Stimulated activated CD4-positive, alpha-beta T cell treated with anti-CD3 and anti-CD28 coated beads, Interleukin-15, amount 100 ng/mL, for 1 hour (primary cell): ENCODE measurements at places on chromosomes 16 and 17.
A peak's percentile ranks its signal among the peaks of the same experiment; 100 is the strongest.

DNA sequence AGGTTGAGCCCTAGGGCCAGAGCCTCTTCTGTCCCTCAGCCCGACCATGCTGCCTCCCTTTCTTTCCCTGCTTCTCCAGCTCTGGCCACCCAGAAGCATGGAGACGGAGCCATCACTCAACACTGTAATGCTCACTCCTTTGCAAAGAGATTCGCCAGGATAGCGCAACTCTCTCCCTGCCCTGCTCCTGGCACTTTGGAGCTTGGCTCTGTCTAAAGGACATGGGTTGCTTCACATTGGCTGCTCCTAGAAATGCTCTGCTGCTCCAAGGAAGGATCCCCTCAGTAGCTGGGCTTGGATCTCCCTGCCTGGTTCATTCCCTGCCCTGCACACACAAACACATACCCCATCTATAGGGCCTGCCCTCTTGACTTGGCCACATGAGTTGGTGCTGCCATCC, 76.0 kb downstream of the CLEC16A start:
- no peak for DNase-seq

DNA sequence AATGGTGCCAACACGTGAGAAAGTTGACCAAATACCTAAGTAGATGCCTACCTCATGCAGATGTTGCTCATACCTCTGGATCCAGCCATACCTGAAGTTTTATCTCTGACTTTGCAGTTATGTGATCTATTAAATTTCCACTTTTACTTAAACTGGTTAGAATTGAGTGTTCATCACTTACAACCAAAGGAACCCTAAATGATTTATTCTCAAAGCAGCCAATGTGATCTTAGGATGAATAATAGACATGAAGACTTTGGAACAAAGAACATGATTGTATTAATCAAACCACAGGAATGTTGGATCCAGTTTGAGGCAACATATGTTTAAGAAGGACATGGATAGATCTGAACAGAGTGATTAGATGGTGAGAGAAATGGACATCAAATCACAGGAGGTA, 68.7 kb downstream of the IRX6 start:
- no peak for DNase-seq

GRCh38 chr17:897970-898619, 81.5 kb downstream of the NXN start:
- DNase-seq = no peak

- DNase-seq = no peak
Observed at GRCh38 chr16:10787304-10787703, 31.3 kb downstream of the TVP23A start.

GRCh38 chr17:20914658-20915057, 128.2 kb downstream of the USP22 start:
- DNase-seq = no peak

DNA sequence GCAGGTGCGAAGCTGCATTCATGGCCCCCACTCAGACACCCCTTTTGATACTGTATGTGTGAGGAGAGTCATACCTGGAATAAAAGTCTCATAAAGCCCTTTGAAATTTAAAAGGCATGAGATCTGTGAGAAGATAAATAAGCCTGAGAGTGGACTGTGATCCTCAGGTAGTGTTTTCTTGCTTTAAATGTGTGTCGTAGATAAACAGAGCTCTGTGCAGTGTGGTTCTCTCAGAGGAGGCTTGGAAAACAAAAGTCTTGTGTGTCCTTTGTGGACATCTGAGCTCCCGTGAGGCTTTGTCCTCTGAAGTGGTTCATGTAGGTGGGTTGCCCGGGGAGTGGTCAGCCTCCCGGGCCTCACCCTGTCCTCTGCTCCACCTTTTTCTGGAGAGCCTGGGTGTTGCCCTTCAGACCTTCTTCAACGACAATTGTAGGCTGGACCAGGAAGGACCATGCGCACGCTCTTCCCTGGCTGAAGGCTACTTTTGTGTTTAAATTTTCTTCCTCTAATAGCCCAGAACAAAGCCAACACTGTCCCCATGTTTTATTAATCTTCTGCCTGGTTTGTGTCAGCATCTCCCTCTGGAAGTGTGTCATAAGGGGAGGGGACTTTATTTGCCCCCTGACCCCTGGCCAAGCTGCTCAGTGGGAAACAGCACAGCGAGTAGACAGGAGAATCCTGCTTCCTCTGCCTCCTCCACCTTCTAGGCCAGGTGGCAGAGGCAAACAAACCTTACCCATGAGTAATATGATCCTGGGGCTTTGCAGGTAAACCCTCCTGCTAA, 151.2 kb downstream of the MSI2 start:
- DNase-seq = no peak

DNA sequence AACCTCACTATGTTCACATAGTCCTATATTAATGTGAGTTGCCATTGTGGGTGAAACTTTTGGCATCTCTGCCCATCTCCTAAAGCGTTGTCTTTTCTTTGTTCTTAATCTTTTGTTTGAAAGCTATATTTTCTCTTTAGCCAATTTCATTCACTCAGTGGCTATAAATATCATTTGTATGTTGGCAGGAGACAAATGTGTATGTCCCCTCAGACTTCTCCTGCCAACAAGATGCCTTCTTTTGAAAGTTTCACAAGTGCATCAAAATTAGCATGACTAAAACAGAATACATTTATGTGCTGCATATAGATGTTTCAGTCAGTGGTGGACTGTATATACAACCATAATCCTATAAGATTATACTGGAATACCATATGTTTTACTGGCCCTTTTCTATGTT, 109.0 kb downstream of the CA10 start:
- DNase-seq = no peak

DNA sequence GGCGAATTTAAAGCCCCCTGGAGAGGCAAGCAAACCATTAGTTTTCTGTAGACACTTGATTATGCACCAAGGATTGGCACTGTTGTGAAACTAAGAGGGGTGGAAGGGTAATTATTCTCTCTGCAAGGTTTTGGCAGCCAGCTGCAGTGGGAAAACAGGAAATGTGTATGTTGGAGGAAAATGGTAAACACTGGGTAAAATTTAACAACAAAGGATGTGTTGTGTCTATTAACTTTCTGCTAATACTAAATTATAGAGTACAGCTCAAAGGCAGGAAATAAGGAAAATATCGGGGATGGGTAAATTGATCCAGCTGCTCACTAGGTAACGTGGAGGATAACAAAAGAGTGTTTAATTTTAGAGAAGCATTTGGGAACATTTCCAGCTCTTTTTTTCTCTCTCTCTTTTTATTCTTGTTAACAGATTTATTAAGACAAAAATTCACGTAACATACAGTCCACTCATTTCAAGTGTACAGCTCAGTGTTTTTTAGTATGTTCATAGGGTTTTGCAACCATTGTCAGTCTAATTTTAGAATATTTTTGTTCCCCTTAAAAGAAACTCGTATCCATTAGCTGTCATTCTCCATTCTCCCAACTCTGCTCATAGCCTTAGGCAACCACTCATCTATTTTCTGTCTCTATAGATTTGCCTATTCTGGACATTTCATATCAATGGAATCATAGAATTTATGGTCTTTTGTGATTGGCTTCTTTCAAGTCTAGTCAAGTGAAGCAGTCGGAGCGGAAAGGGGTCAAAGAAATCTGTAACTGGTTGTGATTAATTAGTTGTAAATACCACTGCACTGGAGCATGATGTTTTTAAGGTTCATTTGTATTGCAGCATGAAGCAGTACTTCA, 41.8 kb downstream of the TANGO6 start:
- no peak for DNase-seq

- DNase-seq = no peak
Observed at GRCh38 chr16:3952737-3953131, 72.2 kb upstream of the CREBBP start.

GRCh38 chr16:54591816-54592246, 305.2 kb upstream of the IRX3 start:
- DNase-seq = no peak

GRCh38 chr17:49952209-49952911, 16.6 kb upstream of the DLX4 start:
- peak; percentile 71 for DNase-seq

DNA sequence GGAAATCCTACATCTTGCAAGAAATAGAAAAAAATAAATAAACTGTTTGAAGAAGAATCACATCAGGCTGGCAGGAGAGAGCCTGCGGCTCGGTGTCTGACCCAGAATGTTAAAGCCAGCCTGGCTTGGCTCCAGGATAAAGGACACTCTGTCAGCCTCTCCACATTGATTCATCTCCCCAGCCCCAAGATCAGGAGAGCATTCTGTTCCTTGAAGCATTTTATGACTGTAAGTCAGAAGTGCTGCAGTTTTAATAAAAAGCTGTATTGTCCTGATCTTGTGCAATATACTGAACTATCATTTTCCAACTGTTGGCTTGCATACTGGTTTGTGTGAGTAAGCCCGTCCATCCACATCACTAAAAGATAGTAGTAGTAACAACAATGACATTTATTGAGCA, 426.6 kb downstream of the HAPSTR1 start:
- no peak for DNase-seq

GRCh38 chr17:4607261-4607741, 23.0 kb downstream of the SMTNL2 start:
- no peak for DNase-seq

- no peak for DNase-seq
Observed at GRCh38 chr16:11588321-11589197, 1.8 kb upstream of the LITAF start.

- no peak for DNase-seq
Observed at GRCh38 chr17:48299760-48300159, 130.3 kb downstream of the SKAP1 start.

DNA sequence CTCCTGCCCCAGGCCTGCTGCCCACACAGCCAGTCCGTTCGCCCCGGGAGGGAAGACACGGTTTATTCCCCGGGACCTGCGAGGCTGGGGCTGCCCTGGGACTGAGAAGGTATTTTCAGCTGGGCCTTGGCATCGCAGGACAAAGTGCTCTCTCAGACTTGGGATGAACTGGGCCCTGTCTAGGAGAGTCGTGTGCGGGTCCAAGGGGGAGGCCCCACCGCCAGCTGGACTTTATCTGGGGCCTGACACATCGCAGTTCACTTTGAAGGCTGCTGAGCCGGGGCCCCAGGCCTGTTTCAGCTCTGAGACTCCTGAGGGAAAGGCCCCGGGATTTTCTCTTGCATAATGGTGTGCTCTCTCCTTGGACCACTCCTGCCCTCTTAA, 6.8 kb downstream of the CRISPLD2 start:
- no peak for DNase-seq

DNA sequence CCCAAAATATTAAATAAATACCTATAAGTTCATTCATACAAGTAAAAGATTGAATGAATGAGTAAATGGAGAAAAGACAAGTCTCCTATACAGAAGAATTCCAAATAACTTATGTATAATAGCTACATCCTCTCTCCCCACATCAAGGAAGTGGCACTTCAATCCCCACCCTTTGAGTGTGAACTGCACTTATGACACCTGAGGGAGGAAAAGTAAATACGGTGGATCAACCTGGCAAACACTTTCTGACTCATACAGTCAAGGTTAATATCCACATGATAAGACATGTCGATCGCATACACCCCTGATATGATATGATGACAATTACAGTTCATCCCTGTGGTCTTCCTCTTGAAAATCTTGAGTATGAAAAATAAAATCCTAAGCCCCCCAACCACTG, 18.0 kb downstream of the SLFN12L start:
- DNase-seq = no peak

DNA sequence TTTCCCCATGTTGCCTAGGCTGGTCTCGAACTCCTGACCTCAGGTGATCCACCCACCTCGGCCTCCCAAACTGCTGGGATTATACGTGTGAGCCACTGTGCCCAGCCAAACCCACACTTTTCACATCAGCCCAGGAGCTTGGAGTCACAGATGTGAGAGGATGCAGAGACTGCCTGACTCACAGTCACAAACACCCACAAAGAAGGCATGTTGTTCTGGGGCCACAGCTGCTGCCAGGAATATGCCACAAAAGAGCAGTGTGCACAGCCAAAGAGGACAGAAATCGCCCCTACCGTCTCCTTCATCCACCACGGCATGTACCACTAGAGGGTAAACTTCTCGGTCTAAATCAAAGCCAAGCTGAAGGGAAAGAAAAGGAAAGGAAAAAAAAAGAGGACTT, 25.1 kb upstream of the FOXJ1 start:
- no peak for DNase-seq

DNA sequence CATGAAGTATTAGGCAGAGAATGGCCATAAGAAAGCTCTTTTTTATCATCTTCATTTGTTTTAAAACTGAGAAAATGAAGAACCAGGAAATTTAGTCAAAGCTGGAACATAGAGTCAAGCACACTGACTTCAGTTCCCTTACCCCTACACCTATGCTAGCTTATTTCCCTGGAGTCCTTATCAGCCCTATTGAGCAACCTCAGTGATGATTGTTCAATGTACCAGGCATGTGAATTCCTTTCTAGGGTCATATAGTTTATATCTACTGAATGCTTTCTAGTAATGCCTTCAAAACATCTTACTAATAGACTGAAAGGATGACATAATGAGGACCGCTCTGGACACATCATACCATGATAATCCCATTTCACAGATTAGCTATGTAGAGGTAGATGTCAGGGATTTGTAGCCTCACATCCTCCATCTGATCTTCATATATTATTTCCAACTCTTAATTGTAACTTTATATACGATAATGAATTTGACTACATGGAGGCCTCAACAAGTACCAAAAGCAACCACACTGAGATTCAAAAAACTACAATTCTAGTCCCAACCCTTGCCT, 460.4 kb upstream of the DYNLRB2 start:
- DNase-seq = no peak

GRCh38 chr16:30063278-30063892, 2.2 kb upstream of the ALDOA start:
- no peak for DNase-seq

GRCh38 chr17:74520016-74520434, 11.2 kb downstream of the CD300LB start:
- DNase-seq = no peak

DNA sequence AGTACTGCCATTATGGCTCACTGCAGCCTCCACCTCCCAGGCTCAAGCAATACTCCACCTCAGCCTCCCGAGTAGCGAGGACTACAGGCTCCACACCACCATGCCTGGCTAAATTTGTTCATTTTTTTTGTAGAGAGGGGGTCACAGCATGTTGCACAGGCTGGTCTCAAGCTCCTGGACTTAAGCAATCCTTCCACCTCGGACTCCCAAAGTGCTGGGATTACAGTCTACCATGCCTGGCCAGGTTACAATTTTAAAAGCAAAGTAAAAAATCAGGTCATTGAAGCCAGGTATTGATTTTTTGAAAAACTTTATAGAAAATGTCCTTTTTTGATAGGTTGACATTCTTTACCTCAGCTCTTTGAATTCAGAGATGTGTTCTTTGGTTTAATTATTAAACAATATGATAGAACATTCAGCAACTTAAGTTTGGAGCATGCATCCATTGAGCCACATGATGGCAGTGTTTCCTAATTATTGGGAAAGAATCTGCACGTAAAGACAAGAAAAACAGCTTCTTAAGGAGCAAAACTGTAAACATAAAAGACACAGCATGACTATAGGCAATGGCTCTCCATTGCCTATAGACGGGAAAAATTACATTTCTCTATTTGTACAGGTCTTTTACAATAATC, 1.7 kb upstream of the SLC16A11 start:
- DNase-seq = no peak
